ENCODE measurements at places on chromosomes 2 and 18. TPM values are rescaled to one million over a fixed set of nuclear protein-coding genes. Genes with fewer than 3 reads are reported as not detected.
A peak's percentile ranks its signal among the peaks of the same experiment; 100 is the strongest.

The SLC39A10 gene
- 8.4 TPM for total RNA-seq

The RAPH1 gene
- 20.4 TPM for total RNA-seq

DNA sequence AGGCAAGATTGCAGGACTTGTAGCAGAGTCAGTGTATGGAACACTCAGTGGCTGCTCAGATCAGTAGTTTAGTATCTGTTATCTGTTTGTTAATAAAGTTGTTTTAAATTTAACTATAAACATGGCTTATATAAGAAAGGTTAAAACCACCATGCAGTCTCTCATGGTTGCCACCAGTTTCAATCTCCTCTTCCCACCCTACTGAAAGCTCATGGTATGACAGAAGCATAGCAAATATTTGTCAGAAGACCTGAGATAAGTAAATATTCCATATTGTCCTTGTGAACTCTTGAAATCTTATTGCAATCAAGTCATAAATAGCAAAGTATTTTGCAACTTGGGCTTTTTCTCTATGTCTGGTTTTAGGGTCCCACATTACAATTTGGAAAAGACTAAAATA is 2.1 kb upstream of the COL5A2 start:
- no peak for DNase-seq

The LONRF2 gene
- total RNA-seq = 33.6 TPM

DNA sequence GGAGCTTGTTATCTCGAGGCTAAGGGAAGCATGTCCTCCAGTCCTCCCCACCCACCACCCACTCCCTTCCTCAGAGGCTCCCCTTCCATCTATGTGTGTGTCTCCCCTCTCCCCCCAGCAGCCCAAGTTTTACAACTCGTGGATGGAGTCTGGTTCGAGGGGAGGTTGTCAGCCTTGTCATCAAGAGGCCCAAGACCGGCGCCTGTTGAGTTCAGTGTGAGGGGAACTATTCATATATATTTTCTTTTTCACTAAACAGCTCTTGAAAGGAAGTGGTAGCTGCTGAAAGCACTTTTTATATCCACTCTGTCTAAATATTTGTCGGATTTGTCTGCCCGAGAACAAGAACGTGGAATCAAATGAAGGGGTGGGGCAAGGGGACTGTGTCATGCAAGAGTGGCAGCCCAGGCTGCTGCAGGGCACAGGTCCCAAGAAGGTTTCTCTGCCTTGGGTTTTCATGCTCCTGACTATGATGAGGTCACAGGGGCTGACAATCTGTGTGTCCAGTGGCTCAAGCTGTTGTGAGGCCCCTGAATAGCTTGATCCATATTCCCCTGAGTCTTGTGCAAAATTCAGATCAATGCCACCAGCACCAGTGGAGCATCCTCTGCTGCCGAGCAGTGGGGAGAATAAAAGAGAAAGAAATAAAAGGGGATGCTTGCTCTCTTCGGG is 35.0 kb downstream of the NRP2 start:
- DNase-seq = no peak

The EPAS1 gene
- 113 TPM for total RNA-seq

DNA sequence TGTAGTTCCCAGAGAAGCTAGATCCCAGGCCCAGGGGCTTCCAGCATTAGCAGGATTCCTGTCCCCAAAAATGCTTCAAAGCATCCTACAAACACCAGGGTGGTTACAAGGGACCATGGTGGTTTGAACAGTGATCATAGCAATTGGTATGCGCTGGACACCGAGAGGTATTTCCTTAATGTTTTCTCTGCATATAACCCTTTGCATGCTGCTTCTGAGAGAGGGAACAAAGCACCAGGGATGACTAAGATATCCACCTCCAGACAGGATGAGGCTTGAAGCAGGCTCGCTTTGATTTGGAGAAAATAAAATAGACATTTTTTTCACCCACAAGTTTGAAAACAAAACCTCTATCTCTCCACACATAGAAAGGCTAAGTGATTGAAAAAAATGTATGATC is 50.5 kb upstream of the TSPYL6 start:
- no peak for DNase-seq

GRCh38 chr2:45278365-45279078 is 269.3 kb upstream of the SIX2 start:
- no peak for DNase-seq

DNA sequence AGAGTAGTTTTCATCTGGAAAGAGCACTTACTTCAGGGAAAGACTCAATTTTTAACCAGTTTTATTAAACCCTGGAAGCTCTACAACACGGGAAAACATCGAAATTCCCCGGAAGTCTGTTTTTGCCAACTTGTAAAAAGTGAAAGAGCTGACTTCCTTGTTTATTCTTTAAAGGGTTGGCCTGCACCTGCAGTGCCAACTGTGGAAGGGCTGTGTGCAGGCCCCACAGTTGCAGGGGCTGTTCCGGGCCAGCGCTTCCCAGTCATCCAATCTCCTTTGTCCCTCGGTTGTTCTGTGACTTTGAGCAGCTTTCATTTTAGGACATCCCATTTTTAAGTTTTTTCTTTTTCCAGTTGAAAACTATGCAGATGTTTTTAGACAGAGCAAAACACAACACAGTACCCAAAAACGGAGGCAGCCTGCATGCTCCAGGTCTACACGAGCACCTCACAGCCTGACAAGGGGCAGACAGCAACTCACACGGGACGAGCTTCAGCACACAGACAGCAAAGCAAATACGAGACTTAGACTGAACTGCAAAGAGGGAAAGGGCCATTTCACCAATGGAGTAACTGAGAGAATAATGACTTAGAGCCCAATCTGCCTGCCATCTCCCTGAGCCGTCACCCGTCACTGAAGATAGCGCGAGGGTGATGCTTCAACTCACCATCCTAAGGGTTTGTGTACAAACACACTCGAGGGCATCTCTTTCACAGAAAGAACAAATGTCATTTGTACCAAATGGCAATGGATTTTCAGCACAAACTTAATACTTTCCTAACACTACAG is 70.6 kb downstream of the EMILIN2 start:
- no peak for DNase-seq

- peak; percentile 5 for DNase-seq
These were observed 18.5 kb downstream of the PLEKHM3 start for GRCh38 chr2:208006833-208007232.

- DNase-seq = no peak
These were observed 1.2 kb upstream of the CDK5R2 start for GRCh38 chr2:218958276-218958675.

The POTEC gene
- total RNA-seq = not detected

- DNase-seq = no peak
These were observed 425.1 kb downstream of the CBLN2 start for GRCh38 chr18:72119082-72119481.

- DNase-seq = no peak
These were observed 57.6 kb downstream of the ITGB6 start for GRCh38 chr2:160142472-160142871.

DNA sequence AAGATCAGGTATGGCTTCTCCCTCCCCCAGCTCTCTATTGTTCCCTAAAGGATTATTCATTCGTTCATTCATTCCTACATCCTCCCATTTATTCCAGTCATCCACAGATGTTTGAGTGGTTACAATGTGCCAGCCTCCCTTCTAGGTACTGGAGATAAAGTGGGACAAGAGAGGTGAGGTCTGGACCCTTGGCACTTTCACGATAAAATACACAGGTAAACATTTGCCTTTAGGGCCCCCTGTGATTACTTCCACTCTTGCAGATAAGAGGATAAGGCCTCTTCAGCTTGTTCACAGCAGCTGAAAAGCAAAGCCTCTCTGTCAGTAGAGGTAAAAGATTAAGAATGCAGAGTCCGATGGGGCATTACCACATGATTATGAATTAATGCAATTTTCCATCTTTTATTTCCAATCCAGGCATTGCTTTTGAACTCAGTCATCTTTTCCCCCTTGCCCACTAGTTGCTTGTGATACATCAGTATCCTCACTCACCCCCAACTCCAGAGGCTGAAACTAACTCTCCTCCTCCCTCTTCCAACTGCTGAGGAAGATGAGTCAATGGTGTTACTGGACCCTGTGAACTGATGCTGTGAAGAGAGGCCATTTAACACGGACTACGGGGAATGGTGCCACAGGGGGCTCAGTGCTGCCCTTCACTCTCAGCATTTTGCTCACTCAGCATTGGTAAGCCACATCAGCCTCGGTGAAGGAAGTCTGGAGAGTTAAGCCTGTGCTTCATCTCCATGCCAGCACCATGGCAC is 1.1 kb upstream of the DPP4 start:
- DNase-seq = no peak

- DNase-seq = no peak
These were observed 40.1 kb downstream of the DOCK10 start for GRCh38 chr2:225002039-225002655.

- DNase-seq = peak; percentile 81
These were observed 10.1 kb upstream of the LYPD6B start for GRCh38 chr2:149028377-149028776.

- DNase-seq = no peak
These were observed 103.4 kb downstream of the TNS1 start for GRCh38 chr2:217899231-217900009.

- DNase-seq = no peak
These were observed 71.3 kb downstream of the CTIF start for GRCh38 chr18:48609820-48610815.

GRCh38 chr2:205650931-205651330 is 31.4 kb upstream of the NRP2 start:
- no peak for DNase-seq

- DNase-seq = no peak
These were observed 1.6 kb downstream of the TYMS start for GRCh38 chr18:658947-659533.

- no peak for DNase-seq
These were observed 1.6 kb downstream of the GALNT13 start for GRCh38 chr2:153873052-153874048.

DNA sequence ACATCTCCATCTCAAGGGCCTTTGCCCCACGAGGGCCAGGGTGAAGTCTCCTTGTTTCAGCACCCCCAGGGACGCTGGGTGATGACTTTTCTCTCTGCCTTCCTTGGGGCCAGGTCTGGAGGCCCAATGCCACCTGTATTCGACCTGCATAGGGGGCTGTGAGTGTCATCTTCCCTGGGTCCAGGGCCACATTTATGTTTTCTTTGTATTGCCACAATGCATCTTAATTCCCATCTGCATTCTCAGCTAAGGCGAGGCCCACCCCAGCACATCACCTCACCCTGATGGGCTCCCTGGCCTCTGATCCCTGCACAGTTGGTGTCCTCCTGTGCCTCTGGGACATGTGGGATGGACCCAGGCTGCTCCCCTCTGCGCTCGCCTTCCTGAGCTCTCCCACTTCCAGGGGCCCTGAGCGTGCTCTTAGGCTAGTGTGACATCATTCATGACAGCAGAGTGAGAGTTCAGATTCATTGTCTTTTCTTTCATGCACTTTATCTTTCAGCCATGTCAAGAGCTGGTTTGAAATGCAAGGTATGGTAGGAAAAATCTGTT is 122.0 kb upstream of the COPS8 start:
- no peak for DNase-seq

DNA sequence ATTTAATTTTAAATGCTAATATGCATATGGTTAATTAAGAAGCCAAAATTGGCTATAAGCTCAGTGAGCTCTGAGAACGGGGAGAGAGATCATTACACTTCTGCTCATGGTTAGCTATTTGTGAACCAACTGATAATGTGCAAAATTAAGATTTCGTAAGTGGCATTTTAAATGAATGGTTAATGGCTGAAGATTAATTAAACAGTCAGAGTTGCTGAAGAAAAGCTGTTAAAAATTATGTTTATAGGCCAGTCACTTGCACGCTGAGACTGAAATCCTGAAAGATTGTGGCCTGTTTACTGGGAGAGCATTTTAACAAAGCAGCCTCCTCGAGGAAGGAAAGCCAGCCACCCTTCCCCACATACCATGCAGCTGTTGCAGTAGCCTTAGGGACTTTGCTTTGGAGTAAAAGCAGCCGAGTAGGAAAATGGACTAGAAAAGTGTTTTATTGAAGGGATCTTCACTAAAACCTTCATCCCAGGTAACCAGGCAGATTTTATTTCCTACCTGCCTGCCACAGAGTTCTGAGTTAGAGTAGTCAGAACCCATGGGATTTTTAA is 218.8 kb upstream of the NRP2 start:
- DNase-seq = no peak

- no peak for DNase-seq
These were observed 157.3 kb downstream of the CDCA7 start for GRCh38 chr2:173511942-173512341.
